NCI-H1105 (cell line): ENCODE measurements at places on chromosomes 5 and 9.

GRCh38 chr9:3441197-3441816 is 84.5 kb downstream of the RFX3 start:
- peak; percentile 28 for DNase-seq

GRCh38 chr5:35783551-35783950 is 73.1 kb upstream of the IL7R start:
- no peak for DNase-seq

DNA sequence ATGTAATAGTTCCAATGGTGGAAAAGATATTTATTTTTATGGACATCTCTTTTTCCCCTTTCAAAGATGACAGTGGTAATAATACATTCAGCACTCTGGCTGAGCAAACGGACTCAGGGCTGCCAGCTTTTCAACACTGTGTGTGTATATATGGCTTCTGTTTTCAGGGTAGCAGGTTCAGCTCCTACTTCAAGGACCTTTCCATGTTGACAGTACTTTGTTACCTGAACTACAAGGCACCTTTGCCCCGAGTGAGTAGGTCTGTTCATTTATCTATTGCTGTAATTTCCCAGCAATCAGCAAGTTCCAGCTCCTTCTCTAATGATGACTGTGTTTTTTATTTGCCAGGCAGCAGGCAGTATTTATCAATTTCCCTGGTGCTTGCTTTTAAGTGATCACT is 387.4 kb upstream of the KIF2A start:
- DNase-seq: no peak

DNA sequence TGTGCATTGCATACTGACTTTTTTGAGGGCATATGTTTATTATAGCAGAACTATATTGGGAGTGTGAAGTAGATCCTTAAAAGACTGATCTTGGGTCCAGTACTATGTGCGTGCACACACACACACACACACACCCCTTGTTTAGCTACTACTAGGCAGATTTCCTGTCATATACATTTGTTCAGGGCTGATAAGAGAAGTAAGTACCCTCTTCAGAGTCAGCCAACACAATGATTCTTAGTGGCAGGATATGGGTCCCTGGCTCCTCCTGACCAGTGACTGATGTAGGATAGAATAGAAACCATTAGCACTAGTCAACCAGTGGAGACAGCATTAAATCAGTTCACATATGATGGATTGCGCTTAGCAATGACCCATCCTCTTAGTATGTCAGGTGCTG is 76.2 kb upstream of the MIER3 start:
- DNase-seq: no peak

- no peak for DNase-seq
Measured at GRCh38 chr5:169265888-169266287, 35.1 kb downstream of the SLIT3 start.

GRCh38 chr5:79056847-79057246 is 12.6 kb downstream of the DMGDH start:
- DNase-seq: no peak

GRCh38 chr9:71549023-71549422 is 219.3 kb downstream of the CEMIP2 start:
- no peak for DNase-seq

DNA sequence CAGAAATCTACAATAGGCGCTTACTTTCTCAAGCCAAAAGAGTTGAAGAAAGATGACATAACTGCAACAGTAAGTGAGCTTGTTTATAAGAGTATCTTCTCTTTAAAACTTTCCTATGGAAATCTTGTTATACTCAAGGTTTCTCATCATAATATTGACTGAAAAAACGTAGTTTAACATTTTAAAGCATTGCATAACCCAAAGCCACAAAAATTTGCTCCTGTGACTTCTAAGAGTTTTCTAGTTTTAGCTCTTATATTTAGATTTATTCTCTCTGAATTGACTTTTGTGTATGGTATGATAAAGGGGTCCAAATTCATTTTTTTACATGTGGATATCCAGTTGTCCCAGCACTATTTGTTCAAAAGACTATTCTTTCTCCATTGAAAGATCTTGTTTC is 15.2 kb downstream of the WDR36 start:
- DNase-seq: no peak

DNA sequence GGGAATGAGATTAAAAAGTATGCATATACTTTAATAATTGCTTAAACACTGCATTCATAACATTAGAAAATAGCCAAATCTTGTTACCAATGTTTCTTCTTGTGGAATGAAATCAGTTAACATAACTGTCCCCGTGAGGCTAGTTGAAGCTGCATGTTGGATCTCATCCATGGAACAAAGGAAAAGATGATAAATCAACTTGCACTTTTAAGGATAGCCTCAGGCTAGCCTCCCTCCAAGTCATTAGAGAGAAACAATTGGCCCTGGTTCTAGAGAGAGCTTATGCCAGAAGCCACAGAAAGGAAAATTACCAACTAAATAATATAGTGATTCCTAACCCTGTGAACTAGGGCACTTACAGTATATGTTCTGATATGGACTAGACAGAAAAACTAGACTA is 66.9 kb downstream of the GRIN3A start:
- DNase-seq: peak; percentile 6

GRCh38 chr5:74428876-74429275 is 211.7 kb downstream of the ENC1 start:
- no peak for DNase-seq

DNA sequence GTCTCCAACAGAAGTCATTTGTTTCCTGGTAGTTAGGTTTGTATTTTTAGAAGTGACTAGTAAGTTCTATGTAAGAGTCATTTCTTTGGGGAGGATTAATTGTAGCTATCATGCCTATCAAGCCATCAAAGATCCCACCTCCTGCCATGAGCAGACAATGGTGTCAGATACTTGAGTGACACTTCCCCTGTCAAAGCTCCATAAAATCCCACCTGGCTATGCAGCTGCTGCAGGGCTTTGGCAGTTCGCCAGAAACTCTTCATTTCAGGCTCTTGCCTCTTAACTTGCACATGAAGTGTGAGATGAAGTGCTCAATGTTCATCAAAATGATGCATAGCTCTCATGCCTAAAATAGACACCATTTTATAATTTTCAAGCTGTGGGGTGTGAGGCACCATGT is 312.1 kb downstream of the CDH12 start:
- peak; percentile 97 for DNase-seq

DNA sequence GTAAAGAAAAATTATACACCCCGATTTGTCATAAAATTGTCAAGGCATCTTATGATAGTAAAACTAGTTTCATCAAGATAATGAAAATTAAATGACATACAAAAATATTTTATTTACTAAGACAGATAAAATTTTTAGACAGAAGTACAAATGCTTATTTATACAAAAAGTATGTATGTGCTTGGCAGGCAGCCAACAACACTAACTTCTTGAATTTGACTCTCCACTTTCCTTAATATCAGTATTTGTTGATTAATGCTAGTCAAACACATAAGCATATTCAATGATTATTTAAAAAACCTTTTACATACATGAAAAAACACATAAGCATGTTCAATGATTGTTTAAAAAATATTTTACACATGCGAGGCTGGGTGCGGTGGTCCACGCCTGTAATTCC is 1079.9 kb upstream of the CDH6 start:
- DNase-seq: no peak

DNA sequence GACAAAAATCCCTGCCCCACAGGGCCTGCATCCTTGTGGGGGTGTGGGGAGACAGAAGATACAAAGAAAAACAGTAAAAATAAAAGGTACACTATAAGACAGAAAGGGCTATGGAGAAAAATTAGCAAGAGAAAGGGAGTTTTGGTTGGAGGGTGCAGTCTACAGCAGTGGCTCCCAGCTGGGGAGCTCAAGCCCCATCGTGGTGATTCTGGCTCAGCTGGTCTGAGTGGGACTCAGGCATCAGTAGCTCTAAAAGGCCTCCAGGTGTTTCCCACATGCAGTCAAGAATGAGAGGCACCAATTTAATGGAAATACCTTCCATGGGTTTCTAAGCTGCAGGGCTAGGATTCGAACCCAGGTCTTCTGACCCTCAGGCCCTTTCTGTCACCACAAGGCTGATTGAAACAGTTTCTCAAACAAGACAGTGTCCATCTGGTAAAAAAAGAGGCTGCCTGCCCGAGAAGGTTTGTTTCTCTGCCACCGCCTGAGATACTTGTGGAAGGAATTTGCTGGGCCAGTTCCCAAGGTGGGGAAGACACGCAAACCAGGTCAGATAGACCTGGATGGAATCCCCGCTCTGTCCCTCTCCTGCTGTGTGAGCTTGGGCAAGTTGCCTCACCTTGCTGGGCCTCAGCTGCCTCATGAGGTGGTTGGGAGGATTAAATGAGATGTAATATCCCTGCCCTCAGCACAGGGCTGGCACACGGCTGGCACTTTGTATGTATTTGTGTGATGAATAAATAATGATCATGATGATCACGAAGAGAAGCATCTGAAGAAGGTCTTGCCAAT is 43.1 kb downstream of the COL27A1 start:
- no peak for DNase-seq

GRCh38 chr5:101897914-101898313 is 398.2 kb downstream of the SLCO4C1 start:
- no peak for DNase-seq
